Uterus (tissue), 4 donors: ENCODE measurements at places on chromosomes 5 and 9.

DNA sequence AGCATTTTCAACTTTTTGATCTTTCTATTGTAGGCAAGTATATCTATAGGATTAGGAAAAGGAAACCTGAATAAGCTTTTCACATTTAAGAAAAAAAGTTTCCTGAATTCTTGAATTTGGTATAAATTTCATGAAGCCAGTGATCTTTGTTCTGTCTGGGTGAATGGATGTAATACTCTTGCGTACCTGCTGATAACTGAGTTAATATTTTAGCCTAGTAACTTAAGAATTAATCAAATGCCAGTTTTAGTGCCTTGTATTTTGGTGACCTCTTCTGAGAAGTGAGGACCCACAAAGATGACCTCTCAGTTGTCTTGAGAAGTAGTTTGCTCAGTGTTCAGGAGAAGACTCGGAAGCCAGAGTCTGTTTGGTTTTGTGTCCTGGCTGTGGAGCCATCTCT, 77.9 kb downstream of the UHRF2 start:
- no peak for DNase-seq

DNA sequence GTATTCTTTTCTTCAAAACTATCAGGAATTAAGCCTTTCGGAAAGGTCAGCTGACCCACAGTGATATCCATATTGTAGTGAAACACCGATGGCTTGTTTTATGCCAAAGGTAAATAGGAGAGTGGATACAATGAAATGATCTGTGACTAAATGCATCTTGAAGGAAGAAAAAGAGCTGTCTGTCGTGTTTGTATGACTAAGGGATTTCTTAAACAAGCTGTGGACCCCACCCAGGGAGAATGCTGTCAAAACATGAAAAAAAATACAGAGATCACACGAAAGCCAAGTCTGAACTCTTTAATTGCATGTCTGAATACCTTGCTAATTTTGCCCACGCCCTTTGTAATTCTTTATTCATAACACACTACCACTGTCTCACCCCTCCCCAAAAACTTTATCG, 286.4 kb upstream of the WWC1 start:
- DNase-seq = no peak

DNA sequence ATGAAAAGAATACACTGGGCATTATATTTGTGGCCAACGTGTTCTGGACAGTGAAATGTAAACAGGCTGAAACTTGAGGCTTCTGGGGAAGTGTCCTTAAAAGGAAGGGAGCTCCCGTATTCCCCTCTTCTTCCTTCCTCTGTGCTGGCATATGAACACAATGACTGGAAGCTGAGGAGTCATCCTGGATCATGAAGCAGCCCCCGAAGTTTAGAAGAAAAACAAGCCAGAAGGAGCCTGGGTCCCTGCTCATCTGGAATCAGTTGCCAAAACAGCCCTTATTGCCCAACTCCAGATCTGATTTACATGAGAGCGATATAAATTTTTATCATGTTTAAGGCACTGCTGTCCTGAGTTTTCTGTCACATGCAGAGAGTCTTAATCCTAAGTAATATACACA, 65.4 kb upstream of the SLC1A1 start:
- no peak for DNase-seq

- no peak for DNase-seq
These were observed 253.4 kb upstream of the SLC24A2 start for GRCh38 chr9:20042128-20042711.

DNA sequence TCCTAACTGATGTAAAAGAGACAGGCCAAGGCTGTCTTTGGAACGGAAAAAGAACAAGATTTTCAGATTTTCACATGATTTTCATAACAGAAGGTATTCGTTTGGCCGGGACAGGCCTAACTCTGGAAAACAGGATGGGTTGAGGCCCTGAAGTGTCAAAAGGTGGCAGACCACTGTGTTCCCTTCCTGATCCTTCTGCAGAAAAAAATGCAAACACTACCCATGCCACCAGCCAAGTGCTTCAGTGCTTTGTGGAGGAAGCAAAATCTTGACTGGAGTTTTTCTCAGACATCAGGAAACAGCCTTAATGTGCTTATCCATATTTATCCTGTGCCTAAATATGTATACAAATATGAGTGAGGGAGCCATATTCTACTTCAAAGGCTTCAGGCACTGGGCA, 113.5 kb upstream of the IL6ST start:
- no peak for DNase-seq

DNA sequence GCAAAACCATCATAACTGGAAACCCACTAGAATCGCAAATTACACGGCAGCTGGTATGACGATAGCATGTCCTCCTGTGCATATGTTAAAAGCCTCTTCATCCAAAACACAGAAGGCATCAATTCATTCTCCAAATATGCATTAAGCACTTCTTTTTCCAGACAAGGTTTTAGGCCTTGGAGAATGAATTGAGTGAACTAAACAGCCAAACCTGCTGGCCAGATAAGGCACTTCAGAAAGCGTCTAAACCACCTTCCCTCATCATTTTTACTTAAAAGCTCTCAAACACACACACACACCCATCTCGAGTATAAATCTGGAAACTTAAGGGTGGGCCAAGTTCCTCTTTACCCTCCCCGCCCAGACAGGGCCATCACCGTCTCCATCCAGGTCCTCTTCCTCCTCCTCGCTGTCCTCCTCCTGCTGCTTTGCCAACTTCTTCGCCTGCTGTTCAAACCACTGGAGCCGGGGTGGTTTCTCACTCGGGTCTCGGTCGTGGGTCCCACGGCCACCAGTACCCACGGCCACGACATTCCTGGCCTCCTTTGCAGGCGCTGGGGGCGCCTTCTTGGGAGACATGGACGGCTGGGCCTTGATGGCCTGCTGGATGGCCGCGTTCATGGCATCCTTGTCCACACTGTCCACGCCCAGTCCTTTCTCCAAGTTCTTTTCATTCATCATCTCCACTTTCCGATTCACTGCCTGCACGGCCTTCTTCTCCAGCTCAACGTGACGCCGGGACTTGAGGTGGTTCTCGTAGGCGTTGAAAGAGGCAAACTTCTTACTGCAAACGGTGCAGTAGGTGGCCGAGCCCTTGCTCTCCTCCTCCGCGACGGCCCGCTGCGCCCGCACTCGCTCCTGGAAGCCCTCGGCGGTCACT, 696 bp downstream of the ZNF622 start:
- no peak for DNase-seq

DNA sequence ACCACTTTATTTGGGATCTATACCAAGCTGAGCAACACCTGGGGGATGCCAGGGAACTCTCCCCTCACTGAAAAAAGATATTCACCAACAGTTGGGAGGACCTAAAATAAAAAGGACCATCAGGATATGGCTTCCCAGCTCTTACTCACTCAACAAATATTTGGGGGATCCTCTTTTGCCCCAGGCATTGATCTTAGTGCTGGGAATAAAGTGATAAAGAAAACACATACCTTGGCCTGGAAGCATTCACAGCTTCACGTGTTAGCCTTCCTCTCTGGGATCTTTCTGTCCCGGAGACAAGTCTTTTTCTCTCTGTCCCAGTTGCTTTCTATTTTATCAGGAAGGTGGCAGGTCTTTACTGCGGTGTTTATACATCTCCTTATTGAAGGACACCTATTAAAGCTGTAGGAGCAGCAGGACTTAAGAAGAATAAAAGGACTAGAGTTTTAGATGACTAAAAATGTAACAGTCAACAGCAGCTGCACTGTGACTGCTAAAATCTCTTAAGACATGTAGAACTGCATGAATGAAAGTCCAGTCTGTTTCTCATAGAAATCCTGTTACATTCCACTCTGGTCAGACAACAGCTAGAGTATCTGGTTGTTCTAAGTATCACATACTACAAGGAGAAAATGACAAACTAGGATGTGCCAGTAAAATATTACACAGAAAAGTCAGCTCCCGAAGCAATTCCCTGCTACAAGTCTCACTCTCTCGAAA, 90.0 kb upstream of the ITGA2 start:
- no peak for DNase-seq

DNA sequence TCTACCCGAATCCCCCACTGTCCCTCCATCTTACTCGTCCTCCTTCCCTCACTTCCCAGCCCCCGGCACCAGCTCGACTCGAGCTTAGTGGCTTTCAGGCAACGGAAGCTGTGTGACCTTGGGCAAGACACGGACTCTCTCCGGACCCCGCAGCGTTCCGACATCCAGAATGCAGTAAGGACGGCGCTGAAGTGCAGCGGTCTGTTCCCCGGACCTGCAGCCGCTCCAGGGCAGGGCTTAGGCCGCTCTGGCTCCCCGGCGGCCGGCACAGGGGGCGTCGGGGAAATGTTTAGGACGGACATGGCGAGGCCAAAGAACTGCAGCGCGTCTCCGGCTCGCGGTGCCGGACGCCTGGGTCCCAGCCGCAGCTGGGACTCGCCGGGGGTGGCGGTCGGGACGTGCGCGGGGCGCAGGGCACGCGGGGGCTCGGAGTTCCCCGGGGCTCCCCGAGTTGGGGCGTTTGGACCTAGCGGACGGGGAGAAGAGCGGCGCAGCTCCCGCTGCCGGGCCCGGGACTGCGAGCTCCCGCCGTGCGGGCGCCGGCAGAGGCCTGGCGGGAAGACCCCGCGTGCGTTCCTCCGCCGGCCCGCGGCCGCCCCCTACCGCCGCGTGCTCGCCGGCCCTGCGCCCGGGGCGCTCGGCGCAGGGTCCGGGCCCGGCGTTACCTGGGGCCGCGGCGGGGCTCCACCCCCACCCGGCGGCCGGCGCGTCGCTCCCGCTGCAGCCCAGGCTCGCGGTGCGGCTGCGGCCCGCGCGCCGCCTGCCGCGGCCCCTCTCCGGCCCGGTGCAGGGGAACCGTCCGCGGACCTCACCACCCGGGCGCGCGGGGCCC, 5.6 kb upstream of the RNF44 start:
- no peak for DNase-seq
